KG1 (cell line): ENCODE measurements at places on chromosomes 5 and 9.

GRCh38 chr9:115794921-115795475, 358.6 kb upstream of the PAPPA start:
- no peak for DNase-seq

- no peak for DNase-seq
Observed at GRCh38 chr5:10581867-10582511, 18.1 kb downstream of the ANKRD33B start.

GRCh38 chr5:24347158-24347557, 297.6 kb downstream of the CDH10 start:
- no peak for DNase-seq

GRCh38 chr5:123093601-123094236, 4.7 kb downstream of the PRDM6 start:
- DNase-seq, result no peak
